ENCODE measurements at places on chromosomes 12 and 14.

- no peak for DNase-seq
These were observed 410.9 kb downstream of the EGLN3 start for GRCh38 chr14:33539918-33540357.

GRCh38 chr12:17334784-17335183 is 728.8 kb upstream of the LMO3 start:
- no peak for DNase-seq

- DNase-seq, result no peak
These were observed 2.2 kb upstream of the TBC1D15 start for GRCh38 chr12:71837356-71837755.

DNA sequence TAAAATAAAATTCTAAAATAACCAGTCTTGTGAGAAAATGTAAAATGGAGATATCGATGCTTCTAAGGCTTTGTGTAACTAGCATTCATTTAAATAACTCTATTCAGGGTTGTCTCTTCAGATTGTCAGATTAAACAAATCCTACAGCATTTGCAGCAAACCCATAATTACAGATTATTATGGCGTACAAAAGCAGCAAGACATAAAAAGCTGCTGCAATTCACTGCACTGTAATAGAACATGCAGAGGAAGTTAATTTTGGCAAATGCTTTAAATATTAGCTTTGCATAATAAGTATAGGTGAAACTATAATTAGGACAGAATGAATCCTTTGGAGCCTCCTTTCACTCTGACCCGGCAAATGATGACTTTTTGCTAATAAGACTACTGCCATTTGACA is 98.3 kb downstream of the INSM2 start:
- no peak for DNase-seq

DNA sequence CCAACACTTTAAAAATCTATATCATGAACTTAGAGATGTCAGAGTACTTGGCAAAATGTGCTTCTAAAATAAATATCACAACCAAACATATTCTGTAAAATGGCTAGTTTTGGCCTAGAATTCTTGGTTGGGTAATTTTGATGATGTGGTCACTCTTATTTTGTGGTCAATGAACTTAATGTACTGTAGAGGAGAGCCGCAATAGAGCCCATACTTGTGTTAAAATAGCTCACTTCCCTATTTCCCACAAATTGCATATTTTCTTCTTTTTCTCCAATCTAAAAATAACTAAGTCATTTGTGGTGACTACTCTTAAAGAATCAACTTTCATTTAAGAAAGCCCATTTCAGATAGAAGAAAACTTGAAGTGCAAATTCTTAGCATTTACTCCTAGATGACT is 619.4 kb downstream of the CCER1 start:
- no peak for DNase-seq

GRCh38 chr14:37023875-37024565 is 148.4 kb downstream of the SLC25A21 start:
- no peak for DNase-seq
